ENCODE measurements at places on chromosomes 7 and 10. TPM values are rescaled to one million over a fixed set of nuclear protein-coding genes. Genes with fewer than 3 reads are reported as not detected.

Gene BHLHA15
- 0.16 TPM for total RNA-seq

Gene NUPR2
- not detected for total RNA-seq

Gene CACNB2
- total RNA-seq, result 1.2 TPM

Gene OR6B1
- total RNA-seq, result not detected

Gene MINDY4
- total RNA-seq, result 4.4 TPM

Gene SPDYE11
- not detected for total RNA-seq

Gene PLCE1
- total RNA-seq, result 3.3 TPM

Gene DRGX
- not detected for total RNA-seq

Gene EXOSC1
- total RNA-seq, result 34.5 TPM

Gene KDM7A
- 2.0 TPM for total RNA-seq

Gene PIP
- not detected for total RNA-seq

Gene PIK3CG
- total RNA-seq, result not detected

Gene GOLGA7B
- total RNA-seq, result not detected

Gene BUD23
- 50.1 TPM for total RNA-seq

Gene STRIP2
- total RNA-seq, result 0.77 TPM

Gene CYP2E1
- 0.52 TPM for total RNA-seq

Gene AKR1C4
- total RNA-seq, result not detected

Gene FGL2
- total RNA-seq, result 170 TPM

Gene DOCK1
- total RNA-seq, result 97.9 TPM

Gene MMD2
- total RNA-seq, result not detected

Gene GIMAP8
- under 0.01 TPM for total RNA-seq

Gene GGCT
- 8.5 TPM for total RNA-seq

Gene CDK1
- total RNA-seq, result 0.94 TPM

Gene TMEM26
- total RNA-seq, result 2.5 TPM

Gene PLAC9
- 60.6 TPM for total RNA-seq

Gene HYAL4
- not detected for total RNA-seq

Gene NEUROG3
- total RNA-seq, result not detected

Gene PLXDC2
- total RNA-seq, result 3.8 TPM

Gene EVX1
- total RNA-seq, result not detected

Gene DMBT1
- under 0.01 TPM for total RNA-seq

Gene GPR146
- 2.4 TPM for total RNA-seq

Gene TBATA
- not detected for total RNA-seq

Gene TDRD1
- not detected for total RNA-seq

Gene PLPP4
- total RNA-seq, result under 0.01 TPM

Gene INA
- 0.47 TPM for total RNA-seq

Gene ARMS2
- not detected for total RNA-seq

Gene STK32C
- 10.5 TPM for total RNA-seq

Gene GRM3
- not detected for total RNA-seq

Gene NPSR1
- not detected for total RNA-seq

Gene PODXL
- total RNA-seq, result 0.17 TPM

Gene GNAT3
- not detected for total RNA-seq

Gene CLDN4
- 0.43 TPM for total RNA-seq

Gene PIK3AP1
- 0.52 TPM for total RNA-seq

Gene FRMPD2
- total RNA-seq, result not detected

Gene SLC37A3
- 77.6 TPM for total RNA-seq

Gene RET
- 0.17 TPM for total RNA-seq

Gene H2AZ2
- 234 TPM for total RNA-seq

Gene TEX47
- total RNA-seq, result not detected

All from bronchial smooth muscle cell (primary cell).